ENCODE measurements at places on chromosomes 2 and 18. TPM values are rescaled to one million over a fixed set of nuclear protein-coding genes. Genes with fewer than 3 reads are reported as not detected.

Gene SCYGR1
- not detected for total RNA-seq

Gene SERPINB11
- not detected for total RNA-seq

Gene TANK
- total RNA-seq: 37.1 TPM

Gene HOXD11
- total RNA-seq: 8.9 TPM

Gene ASXL3
- 0.13 TPM for total RNA-seq

Gene LAMA3
- total RNA-seq: 0.56 TPM

Gene PROC
- not detected for total RNA-seq

Gene SCN3A
- 0.23 TPM for total RNA-seq

Gene DSC2
- total RNA-seq: 1.2 TPM

Gene ASXL2
- total RNA-seq: 13.9 TPM

Gene MYO1B
- total RNA-seq: 93.6 TPM

Gene CCNT2
- 10.8 TPM for total RNA-seq

Gene EHD3
- total RNA-seq: 17.5 TPM

Gene TTR
- total RNA-seq: not detected

Gene MDH1B
- 0.29 TPM for total RNA-seq

Gene TMEM169
- total RNA-seq: 0.19 TPM

Gene DSG1
- total RNA-seq: not detected

Gene CHST9
- not detected for total RNA-seq

Gene TMEM178A
- not detected for total RNA-seq

Data from HT1080 (cell line).